ENCODE measurements at places on chromosomes 7 and 10.
A peak's percentile ranks its signal among the peaks of the same experiment; 100 is the strongest.

DNA sequence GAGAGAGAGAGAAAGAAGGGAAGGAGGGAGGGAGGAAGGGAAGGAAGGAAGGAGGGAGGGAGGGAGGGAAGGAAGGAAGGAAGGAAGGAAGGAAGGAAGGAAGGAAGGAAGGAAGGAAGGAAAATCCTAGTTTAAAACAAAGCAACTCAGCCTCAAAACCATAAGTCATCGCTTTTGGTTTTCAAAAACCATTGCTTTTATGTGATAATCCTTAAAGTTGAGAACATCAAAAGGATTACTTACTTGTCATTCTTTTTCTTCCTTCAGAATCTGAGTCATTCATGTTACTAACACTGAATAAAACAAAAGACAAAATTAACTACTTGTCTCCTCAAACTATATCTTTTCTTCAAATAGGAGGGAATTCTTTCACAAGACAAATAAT, 21.6 kb upstream of the PDSS1 start:
- DNase-seq: no peak

- DNase-seq: no peak
Observed at GRCh38 chr10:119973281-119973680, 80.8 kb downstream of the SEC23IP start.

DNA sequence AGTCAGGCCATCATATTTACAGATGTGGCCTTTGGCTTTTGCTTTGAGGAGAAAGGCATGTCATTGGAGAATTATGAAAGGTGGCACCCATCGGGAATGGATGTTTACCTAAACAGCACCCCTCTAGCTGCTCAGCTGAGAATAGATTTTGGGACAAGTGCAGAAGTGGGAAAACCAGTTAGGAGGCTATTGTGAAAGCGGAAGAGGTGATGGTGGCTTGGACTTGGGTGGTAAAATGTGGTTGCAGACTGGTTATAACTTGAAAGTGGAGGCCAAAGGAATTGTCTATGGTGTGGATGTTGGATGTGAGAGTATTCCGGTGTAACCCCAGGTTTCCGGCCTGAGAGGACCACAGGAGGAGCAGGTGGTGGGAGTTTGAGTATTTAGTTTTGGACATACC, 5.2 kb upstream of the SLC12A9 start:
- no peak for DNase-seq

- DNase-seq: no peak
Observed at GRCh38 chr10:124971276-124971675, 29.4 kb downstream of the ZRANB1 start.

- peak; percentile 85 for DNase-seq
Observed at GRCh38 chr10:47047577-47048525, 136.6 kb downstream of the PTPN20 start.

GRCh38 chr10:71281646-71282322, 37.3 kb upstream of the SLC29A3 start:
- no peak for DNase-seq
